ENCODE measurements at places on chromosomes 12 and 14. TPM values are rescaled to one million over a fixed set of nuclear protein-coding genes. Genes with fewer than 3 reads are reported as not detected.

DNA sequence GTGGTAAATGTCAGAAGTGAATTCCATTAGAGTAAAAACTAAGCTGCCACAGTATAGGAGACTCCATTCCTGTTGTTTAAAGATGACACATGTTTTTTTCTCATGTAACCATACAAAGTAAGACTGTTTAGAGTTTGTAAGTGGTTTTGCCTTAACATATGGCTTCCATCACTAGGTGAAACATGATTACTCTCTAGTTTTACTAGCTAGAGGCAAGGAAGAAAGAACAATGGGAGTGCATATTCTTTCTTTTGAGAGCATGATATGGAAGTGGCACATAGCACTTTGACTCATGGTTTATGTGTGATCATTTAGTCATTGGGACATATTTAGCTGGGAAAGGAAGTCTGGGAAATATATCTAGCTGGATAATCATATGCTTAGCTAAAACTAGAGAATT lies 7.7 kb downstream of the ATF7IP start:
- DNase-seq, result no peak

CBLN3 gene
- 7.0 TPM for total RNA-seq

- no peak for DNase-seq
Observed at GRCh38 chr12:57008178-57008577, 1.8 kb upstream of the ZBTB39 start.

- no peak for DNase-seq
Observed at GRCh38 chr12:113670742-113671141, 199.1 kb upstream of the LHX5 start.

NOS1 gene
- total RNA-seq, result 17.6 TPM

RHOJ gene
- total RNA-seq, result 55.9 TPM

DNA sequence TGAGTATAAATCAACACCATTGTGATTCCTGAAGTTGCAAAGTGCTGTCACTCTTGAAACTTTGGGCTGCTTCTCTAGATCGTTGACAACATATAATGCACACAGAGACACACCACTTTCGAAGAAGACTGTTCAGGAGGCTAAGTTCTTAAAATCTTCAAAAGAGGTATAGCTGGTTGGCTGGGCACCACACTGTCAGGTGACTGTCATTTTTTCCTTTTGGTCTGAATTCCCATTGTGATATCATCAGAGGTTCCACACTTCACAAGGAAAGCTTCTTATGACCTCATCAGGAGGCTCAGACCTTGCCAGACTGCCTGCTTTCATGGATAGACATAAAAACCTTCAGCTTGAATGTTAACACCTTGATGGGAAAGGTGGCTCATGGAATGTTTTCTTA lies at the start of the genes CAPZA3 and PLCZ1:
Gene CAPZA3, plus strand, starts transcription at position 301 of the 400 bp plus-strand sequence. CDS start 150 bp downstream, outside the sequence.
Gene PLCZ1, minus strand, starts transcription at position 194 of the 400 bp plus-strand sequence. CDS start 641 bp downstream, outside the sequence.
- DNase-seq, result no peak

- no peak for DNase-seq
Observed at GRCh38 chr14:23618415-23618988, 17.7 kb upstream of the DHRS2 start.

DNA sequence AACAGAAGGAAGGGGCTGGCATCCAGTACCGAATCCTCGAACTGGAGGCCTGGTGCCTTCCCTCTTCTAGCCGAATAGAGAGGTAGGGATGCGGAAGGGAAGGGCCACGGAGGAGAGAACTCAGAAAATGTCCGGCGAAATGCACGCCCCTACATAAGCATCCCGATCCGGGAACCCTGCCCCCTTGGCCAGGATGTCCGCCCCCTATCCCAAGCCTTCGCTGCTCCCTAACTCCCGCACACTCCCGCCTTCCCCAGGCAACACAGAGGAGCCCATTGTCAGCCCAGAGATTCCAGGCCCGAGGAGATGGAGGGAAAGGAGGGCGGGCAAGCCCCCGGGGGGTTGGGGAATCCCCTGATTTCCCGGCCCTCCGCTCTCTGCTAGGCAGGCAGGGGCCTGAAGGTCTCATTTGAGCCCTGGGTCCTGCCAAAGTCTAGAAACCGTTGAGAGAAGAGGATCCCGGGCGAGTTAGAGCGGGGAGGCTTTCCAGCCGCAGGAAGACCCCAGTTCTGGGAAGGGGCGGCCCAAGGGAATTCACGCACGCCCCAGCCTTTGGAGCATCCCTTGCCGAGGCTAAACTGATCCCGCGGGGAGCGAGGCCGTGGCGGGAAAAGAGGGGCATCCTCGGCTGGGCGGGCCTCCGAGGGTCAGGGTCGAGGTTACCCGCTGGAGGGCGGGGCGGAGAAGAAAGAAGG lies 569 bp upstream of the ARHGEF40 start:
- DNase-seq, result peak; percentile 83

- no peak for DNase-seq
Observed at GRCh38 chr14:51004352-51004800, 60.1 kb upstream of the PYGL start.

TAMALIN gene
- 124 TPM for total RNA-seq

DNA sequence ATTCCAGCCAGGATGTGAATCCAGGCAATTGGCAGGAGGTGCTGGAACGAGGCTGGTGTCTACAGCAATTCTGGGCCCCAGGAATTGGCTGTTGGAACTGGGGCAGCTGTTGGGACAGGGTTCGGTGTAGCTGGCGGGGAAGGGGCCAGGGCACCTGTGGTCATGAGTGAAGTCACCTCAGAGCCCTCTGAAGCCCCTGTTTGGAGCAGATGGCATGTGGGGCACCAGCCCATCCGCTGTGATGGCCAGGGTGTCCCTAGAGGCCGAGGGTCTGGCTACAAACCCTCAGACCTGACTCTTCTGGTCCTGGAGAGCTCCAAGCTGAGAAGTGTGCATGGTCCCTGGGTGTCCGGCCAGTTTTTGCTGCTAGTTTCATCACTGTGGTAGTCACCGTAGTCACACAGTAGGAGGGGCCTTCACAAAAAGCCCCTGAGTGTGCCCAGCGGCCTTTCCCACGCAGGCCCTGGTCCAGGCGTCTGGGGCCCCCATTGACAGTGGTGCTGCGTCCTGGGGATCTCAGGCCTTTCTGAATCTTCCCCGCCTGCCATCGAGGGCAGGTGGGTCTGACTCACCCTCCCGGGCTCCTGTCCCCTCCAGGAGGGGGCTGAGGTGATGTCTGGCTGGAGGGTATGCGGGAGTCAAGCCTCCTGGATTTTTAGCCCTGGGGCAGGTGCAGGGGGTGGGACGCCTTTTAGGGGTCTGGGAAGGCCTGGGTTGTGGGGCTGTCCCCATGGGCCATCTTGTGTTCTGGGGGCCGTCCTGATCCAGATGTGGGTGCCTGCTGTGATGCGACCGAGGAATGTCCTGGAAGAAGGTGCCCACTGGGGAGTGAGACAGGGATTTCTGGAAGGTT lies 368.0 kb downstream of the TMEM121 start:
- DNase-seq, result peak; percentile 38
